ENCODE measurements at places on chromosomes 5 and 9.

- peak; percentile 25 for DNase-seq
Measured at GRCh38 chr5:32280656-32281081, 32.1 kb downstream of the MTMR12 start.

GRCh38 chr9:14498824-14499223 is 184.9 kb upstream of the NFIB start:
- no peak for DNase-seq

GRCh38 chr5:5387192-5387591 is 35.3 kb upstream of the ICE1 start:
- DNase-seq: no peak

GRCh38 chr9:96020792-96021550 is 145.5 kb downstream of the ERCC6L2 start:
- DNase-seq: peak; percentile 62

DNA sequence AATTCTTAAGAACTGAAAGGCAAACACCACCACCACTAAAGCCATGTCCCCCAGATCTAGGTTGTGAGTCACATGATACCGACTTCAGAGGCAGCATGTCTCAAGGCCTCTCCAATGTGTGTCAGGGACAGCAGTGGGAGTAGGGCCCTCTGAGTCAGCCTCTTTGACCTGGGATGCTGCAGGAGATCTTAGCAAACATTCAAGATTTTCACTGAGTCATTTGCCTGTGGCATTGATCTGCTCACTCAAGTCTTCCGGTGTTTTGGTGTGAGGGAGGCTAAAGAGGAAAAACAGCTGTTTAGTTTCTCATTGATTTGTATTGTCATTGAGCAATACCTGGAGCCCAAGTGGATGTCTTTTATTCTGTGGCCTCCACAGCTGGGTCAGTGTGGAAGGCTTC is 36.1 kb downstream of the TMC1 start:
- peak; percentile 1 for DNase-seq

GRCh38 chr9:97980479-97980803 is 2.7 kb upstream of the ANP32B start:
- no peak for DNase-seq

All from CD4-positive, alpha-beta T cell treated with Interleukin-1 beta for 1 hour (primary cell).